Activated CD4-positive, alpha-beta T cell treated with anti-CD3 and anti-CD28 coated beads for 48 hours (primary cell): ENCODE measurements at places on chromosomes 1 and 21.

- DNase-seq, result no peak
Measured at GRCh38 chr21:35921471-35921870, 138.9 kb downstream of the SETD4 start.

DNA sequence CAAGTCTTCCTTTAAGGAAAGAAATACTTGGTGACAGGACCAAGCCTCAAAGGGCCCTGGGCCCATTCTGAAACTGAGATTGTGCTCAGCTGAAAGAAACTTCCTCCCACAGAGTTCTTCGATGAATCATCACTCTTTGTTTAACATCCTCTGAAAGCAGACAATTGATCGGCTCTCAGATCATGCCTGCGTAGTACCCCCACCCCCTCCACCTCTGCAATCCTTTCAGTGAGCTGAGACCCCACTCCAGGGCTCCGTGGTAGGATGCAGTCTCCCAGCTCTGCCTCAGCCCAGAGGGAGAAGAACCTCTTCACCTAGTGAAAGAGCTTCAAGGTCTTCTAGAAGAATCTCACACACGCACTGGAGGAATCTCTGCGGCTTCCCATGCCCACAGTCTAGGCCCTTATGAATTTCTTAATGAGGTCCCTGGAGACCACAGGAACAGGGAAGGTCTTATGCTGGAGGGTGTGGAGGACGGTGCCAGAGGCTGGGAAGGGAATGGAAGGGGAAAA lies 104.9 kb upstream of the SOD1 start:
- DNase-seq, result peak; percentile 60

GRCh38 chr1:76254104-76255030 lies 179.8 kb downstream of the ST6GALNAC3 start:
- peak; percentile 32 for DNase-seq

DNA sequence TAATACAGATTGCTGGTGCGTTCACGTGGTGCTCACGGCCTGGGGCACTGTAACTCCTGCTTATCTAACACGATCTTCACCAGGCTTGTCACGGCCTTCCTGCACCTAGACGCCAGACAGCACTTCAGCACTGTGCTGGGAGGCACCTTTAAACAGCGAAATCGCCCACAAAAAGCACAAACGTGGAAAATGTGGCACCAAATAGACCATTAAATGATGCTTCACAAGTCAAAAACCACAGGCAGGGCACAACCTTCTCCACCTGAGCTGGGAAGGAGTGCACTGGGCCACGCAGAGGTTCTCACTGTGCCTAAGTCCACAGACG lies 20.0 kb downstream of the IBA57 start:
- no peak for DNase-seq

DNA sequence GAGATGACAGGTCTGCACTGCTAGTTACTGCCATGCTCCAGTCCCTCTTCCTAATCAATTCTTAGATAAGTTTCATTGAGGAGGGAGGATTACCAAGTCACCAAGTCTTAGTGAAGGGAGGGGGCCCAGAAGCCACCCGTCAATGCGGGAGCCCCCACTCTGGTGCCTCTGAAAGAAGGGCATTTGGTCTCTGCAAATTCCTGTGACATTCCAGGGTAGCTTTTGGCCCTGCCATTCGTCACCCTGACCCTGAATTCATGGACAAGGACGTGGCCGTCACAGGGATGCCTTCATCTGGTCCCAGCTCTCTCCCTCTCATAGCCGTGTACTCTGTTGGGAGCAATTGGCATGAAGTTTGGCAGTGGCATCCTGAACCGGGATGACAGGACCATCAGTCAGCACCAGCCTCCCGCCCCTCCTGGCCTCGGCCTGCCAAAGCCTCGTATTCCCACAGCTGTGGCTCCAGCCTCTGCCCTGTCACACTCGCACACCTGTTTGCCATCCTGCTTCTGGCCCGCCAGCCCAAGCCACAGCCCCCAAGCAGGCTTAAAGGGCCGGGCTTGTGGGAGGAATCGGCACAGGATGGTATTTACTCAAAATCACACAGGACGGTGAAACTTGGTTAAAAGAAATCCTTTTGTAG lies 150.7 kb downstream of the CLIC6 start:
- DNase-seq, result no peak

DNA sequence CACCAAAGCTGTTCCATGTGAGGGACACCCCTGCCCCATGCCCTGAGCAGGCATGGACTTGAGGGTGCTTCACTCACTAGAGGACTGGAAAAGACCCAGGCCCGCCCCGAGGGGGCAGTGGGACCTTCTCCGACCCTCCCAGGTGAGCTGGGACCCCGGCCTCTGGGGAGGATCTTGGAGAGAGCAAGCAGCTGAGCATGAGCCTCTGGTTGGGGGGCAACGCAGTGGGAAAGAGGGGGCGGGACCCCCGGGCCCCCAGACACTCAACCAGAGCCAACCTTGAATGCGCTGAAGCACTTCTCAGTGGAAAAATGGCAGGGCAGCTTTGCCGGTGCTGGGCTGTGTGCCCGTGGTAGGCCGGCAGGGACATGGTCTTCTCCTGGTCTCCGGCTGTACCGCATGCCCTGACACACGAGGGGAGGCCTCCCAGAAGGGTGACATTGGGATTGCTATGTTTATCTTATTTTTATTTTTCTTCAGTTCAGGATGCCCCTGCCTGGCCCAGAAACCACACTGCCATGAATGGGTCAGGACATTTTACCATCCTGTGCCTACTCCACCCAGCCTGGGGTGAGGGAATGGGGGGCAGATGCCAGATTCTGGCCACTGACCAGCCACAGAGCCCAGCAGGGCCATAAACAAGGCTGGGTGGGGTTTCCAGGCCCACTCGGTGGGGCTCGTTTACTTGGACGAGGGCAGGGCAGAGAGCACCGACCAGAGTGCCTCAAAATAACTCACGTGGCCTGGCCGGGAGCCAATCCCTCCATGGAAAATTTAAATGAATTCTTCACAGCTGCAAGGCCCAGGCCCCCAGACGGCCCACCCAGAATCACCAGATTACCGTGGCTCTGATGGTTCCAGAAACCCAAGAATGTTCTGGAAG lies 17.2 kb upstream of the LAPTM5 start:
- no peak for DNase-seq

- DNase-seq, result no peak
Measured at GRCh38 chr1:168789501-168789900, 60.5 kb upstream of the DPT start.

- DNase-seq, result no peak
Measured at GRCh38 chr1:222466150-222466865, 81.6 kb downstream of the HHIPL2 start.

DNA sequence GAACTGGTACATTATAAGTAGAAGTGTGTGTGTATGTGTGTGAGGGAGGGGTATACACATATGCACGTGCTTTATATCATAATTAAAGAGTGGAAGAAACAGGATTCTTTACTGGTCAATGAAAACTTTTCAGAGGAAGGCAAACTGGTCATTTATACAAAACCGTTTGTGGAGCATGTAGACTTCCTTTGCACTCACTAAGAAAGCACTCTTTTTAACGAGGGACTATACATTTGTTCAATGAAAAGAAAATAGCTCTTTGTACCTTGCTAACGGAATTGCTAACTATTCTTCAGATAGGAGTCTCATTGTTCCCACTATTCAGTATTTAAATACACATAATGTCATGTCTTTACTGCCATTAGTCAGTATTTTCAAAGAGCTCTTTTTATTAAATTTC lies 219.3 kb downstream of the ST6GALNAC3 start:
- no peak for DNase-seq

DNA sequence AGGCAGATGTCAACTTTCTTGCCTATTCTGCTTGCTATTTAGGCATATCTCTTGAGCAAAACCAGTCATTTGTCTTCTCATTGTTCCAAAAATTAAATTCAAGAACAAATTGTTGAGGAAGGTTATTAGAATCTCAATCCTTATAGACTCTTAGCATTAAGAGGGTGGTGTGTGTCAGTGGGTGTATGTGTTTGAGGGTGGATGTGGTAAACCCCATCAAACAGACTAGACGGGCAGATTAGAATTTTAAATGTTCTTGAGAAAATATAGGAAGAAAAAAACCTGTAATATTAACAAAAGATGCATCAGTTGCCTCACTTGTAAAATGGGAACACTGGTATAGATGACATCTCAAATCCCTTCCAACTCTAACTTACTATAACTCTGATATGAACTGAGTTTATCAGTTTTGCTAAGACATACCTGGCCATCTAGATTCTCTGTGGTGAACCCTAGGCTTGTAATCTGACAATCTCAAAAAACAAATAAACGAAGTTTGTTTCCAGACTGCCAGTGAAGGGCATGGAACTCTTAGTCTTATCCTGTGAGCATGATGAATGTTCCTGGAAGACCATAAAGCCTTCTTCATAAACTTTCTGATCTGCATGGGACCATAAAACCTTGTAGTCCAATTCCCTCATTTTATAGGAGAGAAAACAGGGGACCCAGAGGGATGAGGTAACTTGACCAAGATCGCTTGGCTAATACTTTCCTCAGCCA lies 176.3 kb upstream of the SGIP1 start:
- DNase-seq, result no peak

DNA sequence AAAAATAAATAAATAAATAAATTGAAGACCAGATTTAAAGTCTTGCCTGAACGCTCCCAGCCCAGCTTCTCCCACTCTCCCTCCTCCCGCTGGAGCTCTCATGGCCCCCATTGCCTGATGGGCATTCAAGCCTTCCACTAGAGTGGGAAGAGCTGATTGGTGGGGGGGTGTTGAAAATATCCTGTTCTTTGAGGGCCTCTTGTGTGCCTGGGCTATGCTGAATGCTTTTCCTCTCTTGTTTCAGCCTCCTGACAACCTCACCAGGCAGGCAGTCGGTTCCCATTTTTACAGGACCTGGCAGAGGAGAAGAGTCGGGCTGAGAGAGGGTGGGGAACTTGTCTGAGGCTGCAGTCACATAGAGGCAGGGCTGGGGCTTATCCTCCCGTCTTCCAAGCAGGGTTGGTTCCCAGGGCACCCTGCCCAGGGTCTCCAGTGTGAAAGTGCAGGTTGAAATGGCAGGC lies 59.2 kb upstream of the SSBP3 start:
- DNase-seq, result no peak

GRCh38 chr1:245776139-245776538 lies 621.4 kb downstream of the KIF26B start:
- DNase-seq, result no peak

DNA sequence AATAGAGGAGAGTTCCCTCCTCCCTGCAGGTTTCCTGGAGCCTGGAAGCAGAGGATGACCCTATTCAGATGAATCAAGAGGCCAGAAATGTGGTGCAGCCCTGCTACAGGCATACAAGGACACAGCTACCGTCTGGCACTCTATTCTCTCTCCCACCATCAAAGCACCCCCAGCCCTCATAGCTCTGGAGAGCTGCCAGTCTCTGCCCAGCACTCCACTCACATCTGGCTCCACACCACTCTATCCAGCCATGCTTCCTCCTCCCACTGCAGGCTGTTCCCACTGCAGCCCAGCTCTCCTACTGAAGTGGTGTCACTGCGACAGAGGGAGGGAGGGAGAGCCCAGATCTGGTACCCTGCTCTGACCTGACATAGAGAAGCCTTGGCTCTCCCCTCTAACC lies 18.4 kb downstream of the SYT2 start:
- DNase-seq, result no peak

DNA sequence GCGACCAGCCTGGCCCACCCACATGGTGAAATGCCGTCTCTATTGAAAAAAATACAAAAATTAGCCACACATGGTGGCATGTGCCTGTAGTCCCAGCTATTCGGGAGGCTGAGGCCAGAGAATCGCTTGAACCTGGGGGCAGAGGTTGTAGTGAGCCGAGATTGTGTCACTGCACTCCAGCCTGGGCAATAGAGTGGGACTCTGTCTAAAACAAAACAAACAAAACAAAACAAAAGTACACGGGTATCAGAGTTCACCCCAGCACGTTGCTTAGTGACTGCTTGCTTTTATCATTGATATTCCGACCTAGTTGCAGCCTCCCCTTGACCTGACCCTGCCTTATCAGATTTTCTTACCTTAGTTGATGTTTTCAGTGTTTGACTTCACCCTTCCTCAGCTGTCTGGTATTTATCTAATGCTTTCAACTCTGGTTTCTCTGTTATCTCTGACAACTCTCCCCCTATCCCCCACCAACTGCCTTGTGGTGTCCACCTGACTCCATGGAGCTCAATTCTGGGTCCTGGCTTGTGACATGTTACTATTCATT lies 5.1 kb downstream of the TLCD4 start:
- no peak for DNase-seq

DNA sequence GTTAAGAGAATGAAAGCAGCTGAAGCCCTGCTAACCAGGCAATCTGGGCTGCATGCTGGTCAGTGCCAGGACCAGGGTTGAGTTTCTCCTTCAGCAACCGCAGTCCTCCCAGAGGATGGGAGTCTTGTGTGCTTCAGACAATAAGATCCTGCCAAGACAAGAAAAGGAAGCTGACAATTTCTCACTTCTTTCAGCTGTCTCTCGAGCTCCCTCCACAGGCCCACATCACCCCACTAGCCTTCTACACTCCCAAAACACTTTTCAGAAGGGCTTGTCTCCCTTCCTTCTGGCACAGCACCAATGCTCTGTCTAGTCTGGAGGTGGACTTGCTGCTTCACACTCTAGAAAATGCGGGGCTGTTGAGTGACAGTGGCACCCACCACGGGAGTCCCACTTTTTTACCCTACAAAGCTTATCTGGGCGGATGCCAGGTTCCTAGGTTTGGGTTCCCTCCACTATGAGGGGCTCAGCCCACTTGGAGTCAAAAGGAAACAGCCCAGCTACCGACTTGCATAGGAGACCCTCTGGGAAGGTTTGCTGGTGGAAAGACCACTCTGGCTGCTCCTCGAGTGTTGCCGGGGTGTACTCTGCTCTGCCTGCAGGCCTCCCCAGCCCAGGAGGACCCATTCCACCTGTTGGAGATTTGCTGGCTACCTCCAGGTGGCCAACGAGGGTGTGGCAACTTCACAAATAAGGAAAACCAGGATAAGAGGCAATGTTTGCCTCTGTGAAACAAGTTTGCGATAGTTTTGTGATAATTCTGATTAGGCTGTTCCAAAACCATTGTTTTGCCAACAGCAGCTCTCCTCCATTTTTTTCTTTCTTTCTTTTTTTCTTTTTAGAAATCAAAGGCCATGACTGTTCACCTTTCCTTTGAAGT lies 68.9 kb downstream of the TENT5C start:
- DNase-seq, result peak; percentile 49

GRCh38 chr1:223401873-223402789 lies 8.9 kb downstream of the CCDC185 start:
- DNase-seq, result no peak

DNA sequence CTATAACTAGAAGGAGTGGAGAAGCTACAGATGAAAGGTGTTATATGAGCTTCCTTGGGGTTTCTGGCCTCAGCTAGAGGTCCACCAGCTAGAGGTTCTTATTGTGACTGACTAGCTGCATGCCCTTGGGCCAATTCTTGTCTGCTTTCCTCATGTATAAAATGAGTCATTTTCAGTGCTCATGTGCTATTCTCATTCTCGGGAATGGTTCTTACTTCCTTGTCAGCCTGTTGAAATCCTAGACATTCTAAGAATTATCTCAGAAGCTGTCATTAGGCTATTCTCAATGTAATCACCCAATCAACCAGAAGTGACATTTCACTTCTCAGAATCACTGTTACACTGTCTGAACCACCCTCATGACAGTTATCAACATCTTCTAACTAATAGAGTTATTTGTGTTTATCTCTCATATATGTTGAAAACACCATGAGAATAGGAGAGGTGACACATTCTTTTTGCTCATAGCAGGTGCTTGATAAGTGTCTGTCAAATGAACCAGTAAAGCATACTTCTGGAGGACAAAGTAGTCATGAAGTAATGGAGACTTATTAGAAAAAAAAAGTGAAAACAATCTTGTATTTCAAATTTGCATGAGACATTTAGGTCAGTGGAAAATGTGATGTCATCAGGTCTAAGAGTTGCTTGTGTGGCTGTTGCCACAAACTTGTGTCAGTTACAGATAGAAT lies 122.8 kb upstream of the IVNS1ABP start:
- peak; percentile 39 for DNase-seq

- DNase-seq, result no peak
Measured at GRCh38 chr1:183832459-183832858, 27.5 kb downstream of the RGL1 start.
